ENCODE measurements at places on chromosomes 16 and 17.

- no peak for DNase-seq
Measured at GRCh38 chr16:80369138-80369958, 171.4 kb upstream of the DYNLRB2 start.

GRCh38 chr17:47172696-47173565 is 16.2 kb downstream of the CDC27 start:
- no peak for DNase-seq

- DNase-seq, result no peak
Measured at GRCh38 chr16:70687102-70687511, 1.3 kb upstream of the MTSS2 start.

- no peak for DNase-seq
Measured at GRCh38 chr17:83076938-83077337, 2.5 kb upstream of the METRNL start.

DNA sequence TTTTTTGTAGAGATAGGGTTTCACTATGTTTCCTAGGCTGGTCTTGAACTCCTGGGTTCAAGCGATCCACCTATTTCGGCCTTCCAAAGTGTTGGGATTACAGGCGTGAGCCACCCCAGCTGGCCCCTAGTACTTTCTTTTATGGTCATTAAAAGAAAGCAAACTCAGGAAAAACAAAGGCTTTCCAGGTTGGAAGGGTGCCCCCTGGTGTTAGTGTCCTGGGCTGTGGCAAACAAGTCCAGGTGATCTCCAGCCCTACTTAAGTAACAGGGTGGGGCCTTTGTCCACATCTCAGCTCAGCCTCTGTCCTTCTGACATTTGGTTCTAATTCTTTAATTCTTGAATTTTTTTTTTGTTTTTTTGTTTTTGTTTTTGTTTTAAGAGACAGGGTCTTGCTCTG is 6.9 kb downstream of the IGFBP4 start:
- no peak for DNase-seq

Measured in stimulated activated CD8-positive, alpha-beta memory T cell treated with anti-CD3 and anti-CD28 coated beads, Interleukin-4, amount 100 ng/mL, for 4 hours (primary cell).